ENCODE measurements at places on chromosomes 2 and 18.

DNA sequence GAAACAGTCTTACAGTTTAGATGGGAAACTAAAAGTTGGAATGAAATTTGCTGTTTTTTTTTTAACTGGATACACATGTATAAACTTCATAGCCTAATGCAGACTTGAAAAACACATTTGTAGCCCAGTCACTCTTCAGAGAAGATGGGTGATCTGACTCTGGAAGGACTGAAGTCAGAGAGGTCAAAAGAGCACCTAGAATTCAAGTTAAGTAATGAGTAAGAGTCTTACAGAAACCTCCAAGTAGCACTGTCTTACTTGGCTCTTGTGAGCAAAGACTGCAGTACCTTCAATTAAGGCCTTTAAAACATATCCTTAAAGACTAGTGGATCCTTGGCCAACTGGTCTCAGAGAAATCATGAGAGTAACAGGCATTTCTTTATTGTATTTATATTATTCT, 41.9 kb downstream of the TRAPPC8 start:
- no peak for DNase-seq

GRCh38 chr2:207970147-207970825, 55.0 kb downstream of the PLEKHM3 start:
- DNase-seq = no peak

DNA sequence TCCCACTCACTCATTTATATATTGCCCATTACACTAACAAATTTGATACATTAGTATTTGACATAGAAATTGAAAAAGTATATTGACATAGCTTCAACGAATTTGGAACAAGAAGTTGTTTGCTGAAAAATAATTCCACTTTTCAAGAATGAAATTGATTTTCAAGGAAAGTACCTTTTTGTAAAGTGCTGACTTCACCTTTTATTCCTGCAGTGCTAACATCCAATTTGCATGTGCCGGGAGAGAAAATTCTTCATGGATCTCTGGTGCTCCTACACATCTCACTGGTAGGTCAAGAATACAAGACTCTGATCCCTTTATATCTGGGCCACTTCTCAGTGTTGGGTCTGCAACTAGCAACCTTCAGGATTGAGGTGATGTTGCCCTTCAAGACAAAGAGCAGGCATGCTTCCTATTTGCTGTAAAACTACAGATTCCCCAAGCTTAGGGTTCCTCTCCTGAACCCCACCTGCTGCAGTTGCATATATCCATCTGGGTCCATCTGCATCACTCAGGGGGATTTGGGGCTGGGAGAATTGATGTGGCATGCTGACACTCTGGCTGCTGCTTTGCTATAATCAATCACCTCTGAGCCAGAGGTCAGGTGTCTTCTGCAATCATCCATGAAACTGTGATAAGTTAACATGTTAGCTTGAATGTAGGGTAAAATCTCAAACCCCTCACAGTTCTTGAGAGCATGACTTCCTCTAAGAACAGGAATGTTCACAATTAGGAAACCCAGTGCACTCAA, 108.4 kb upstream of the TTN start:
- no peak for DNase-seq

DNA sequence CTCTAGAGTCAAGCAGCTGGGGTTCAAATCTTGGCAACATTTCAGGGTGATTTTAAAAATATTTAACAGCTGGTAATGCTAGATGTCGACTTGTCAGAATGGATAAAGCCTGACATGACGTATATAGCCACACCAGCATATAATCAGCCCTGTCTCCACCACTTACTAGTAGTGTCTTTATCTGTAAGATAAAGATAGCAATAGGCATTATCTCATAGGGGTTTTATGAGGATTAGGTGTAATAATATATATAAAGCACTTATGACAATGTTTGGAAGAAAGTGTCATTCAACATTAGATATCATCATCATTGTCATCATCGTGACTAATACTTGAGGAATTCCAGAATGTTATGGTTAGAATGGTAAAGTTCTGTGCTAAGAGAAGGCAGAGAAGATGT, 369.0 kb upstream of the CWC22 start:
- no peak for DNase-seq

DNA sequence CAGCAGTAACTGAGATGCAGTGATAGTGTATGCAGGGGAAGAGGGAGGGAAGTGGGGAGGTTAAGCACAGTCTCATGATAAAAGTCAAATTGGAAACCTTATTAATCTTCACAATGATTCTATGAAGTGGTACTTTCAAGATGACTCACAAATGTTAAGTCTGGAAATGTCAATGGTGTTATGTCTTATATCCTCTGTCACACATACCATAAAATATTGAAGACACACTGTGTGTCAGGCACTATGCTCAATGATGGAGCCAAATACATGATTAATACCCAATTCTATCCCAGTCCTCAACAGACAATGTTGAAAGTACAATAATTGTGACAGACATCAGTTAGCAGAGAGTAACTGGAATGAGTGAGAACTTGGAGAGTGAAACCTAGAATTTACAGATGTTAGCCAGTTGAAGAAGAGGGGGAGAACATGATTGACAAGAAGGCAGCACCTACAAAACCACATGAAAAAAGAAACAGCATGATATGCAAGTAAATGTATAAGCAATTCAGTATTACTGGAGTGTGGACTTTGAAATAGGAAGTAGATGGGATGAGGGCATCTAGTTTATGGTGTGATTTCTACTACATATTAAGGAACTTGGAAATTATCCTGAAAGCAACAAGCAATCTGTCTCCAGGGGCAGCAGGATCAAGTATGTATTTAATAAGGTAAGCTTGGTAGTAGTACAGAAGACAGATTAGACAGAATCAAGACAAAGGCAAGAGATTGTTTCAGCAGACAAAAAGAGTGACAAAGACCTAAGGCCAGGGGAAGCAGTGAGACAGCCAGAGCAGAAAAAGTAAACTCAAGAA, 107.6 kb downstream of the STRN start:
- DNase-seq = no peak

DNA sequence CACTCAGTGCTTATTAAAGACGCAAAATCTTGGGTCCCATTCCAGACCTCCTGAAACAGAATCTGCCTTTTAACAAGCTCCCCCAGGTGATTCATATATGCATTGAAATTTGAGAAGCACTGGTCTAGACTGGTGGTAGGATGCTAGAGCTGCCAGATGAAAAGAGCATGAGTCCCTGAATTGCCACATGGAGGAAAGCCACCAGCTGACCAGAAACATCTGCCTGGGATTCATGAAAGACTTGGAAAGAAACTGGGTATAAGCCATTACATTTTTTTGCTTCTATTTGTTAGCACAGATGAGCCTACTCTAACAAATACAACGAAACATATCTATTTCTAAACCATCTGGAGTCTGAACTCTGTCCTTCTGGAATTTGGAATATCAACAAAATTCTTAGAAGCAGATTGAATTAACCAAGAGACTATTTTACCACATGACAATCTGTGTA, 228.9 kb downstream of the RBM43 start:
- no peak for DNase-seq

DNA sequence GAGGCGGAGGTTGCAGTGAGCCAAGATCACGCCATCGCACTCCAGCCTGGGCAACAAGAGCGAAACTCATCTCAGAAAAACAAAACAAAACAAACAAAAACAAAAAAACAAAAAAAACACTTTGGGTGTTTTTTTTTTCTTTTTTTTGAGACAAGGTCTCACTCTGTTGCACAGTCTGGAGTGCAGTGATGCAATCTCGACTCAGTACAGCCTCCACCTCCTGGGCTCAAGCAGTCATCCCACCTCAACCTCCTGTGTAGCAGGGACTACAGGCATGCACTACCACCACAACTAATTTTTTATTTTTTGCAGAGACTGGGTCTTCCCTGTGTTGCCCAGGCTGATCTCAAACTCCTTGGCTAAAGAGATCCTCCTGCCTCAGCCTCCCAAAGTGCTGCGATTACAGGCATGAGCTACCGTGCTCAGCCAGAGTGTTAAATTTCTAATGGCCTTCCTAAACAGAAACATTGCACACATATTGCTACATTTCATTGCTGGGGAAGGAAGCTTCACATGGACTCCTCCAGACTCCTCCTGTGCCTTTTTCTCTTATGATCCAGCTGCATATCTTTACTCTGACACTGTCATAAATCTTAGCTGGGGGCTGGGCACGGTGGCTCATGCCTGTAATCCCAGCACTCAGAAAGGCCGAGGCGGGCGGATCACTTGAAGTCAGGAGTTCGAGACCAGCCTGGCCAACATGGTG, 19.7 kb downstream of the STARD7 start:
- no peak for DNase-seq

GRCh38 chr2:103991591-103991990, 862.3 kb upstream of the POU3F3 start:
- DNase-seq = no peak

GRCh38 chr2:69641887-69642708, 1.4 kb downstream of the AAK1 start:
- no peak for DNase-seq

All from stimulated activated CD4-positive, alpha-beta T cell treated with anti-CD3 and anti-CD28 coated beads, Interleukin-1b, Interleukin-23, amount 100 ng/mL, for 1 hour (primary cell).